Esophagus (tissue), 2 donors: ENCODE measurements at places on chromosomes 11 and 22. TPM values are rescaled to one million over a fixed set of nuclear protein-coding genes. Genes with fewer than 3 reads are reported as not detected.

The OR8G5 gene
- polyA plus RNA-seq: not detected

The POLD3 gene
- 7.2 TPM for polyA plus RNA-seq

The RAPSN gene
- 0.13 TPM for polyA plus RNA-seq

The RFPL1 gene
- polyA plus RNA-seq: not detected

The TRIM64C gene
- polyA plus RNA-seq: not detected

The MPZL3 gene
- 18.8 TPM for polyA plus RNA-seq

The FOLR3 gene
- polyA plus RNA-seq: 0.41 TPM

The PNPLA3 gene
- polyA plus RNA-seq: 0.41 TPM

The EIF3M gene
- polyA plus RNA-seq: 142 TPM

The RASL10A gene
- 0.48 TPM for polyA plus RNA-seq

The ARHGEF17 gene
- polyA plus RNA-seq: 8.2 TPM

The THY1 gene
- 0.92 TPM for polyA plus RNA-seq

The NAV2 gene
- polyA plus RNA-seq: 9.7 TPM

The XKR3 gene
- polyA plus RNA-seq: not detected

The RNH1 gene
- 106 TPM for polyA plus RNA-seq

The GSC2 gene
- not detected for polyA plus RNA-seq

The AP1B1 gene
- polyA plus RNA-seq: 44.6 TPM

The PNPLA5 gene
- polyA plus RNA-seq: not detected

The TRIM49 gene
- not detected for polyA plus RNA-seq

The APOBEC3B gene
- polyA plus RNA-seq: 4.6 TPM

The TPH1 gene
- 0.08 TPM for polyA plus RNA-seq

The SNX32 gene
- polyA plus RNA-seq: 0.47 TPM

The PGM2L1 gene
- polyA plus RNA-seq: 0.24 TPM

The OR2D2 gene
- polyA plus RNA-seq: not detected

The CECR2 gene
- 0.33 TPM for polyA plus RNA-seq

The TSSK2 gene
- polyA plus RNA-seq: 0.05 TPM

The GLYATL2 gene
- polyA plus RNA-seq: 0.16 TPM

The LRRC56 gene
- polyA plus RNA-seq: 1.7 TPM

The CHRDL2 gene
- polyA plus RNA-seq: 2.8 TPM

The SCGB1C1 gene
- not detected for polyA plus RNA-seq

The CALCB gene
- 0.06 TPM for polyA plus RNA-seq

The MACROD1 gene
- 25.6 TPM for polyA plus RNA-seq

The PI4KA gene
- 21.4 TPM for polyA plus RNA-seq

The ZNF280B gene
- 0.05 TPM for polyA plus RNA-seq

The FGF19 gene
- polyA plus RNA-seq: not detected

The PKNOX2 gene
- polyA plus RNA-seq: 0.43 TPM

The ARVCF gene
- polyA plus RNA-seq: 3.4 TPM

The RBMXL2 gene
- polyA plus RNA-seq: not detected

The SLC22A9 gene
- not detected for polyA plus RNA-seq

The NKAPD1 gene
- 10.8 TPM for polyA plus RNA-seq

The CADM1 gene
- 1.9 TPM for polyA plus RNA-seq

The SCGB1A1 gene
- 5.5 TPM for polyA plus RNA-seq

The CCDC157 gene
- polyA plus RNA-seq: 2.2 TPM

The SMTNL1 gene
- not detected for polyA plus RNA-seq

The DGCR2 gene
- polyA plus RNA-seq: 32.9 TPM

The MS4A15 gene
- not detected for polyA plus RNA-seq

The ME3 gene
- polyA plus RNA-seq: 3.0 TPM

The APOL3 gene
- 10.6 TPM for polyA plus RNA-seq

The OR8D4 gene
- not detected for polyA plus RNA-seq

The CCDC73 gene
- polyA plus RNA-seq: 0.02 TPM

The CAPRIN1 gene
- polyA plus RNA-seq: 54.0 TPM

The SYVN1 gene
- 16.4 TPM for polyA plus RNA-seq

The DNAJB13 gene
- not detected for polyA plus RNA-seq

The STIP1 gene
- 69.4 TPM for polyA plus RNA-seq

The TRIM6 gene
- 5.2 TPM for polyA plus RNA-seq
